ENCODE measurements at places on chromosomes 5 and 9.

DNA sequence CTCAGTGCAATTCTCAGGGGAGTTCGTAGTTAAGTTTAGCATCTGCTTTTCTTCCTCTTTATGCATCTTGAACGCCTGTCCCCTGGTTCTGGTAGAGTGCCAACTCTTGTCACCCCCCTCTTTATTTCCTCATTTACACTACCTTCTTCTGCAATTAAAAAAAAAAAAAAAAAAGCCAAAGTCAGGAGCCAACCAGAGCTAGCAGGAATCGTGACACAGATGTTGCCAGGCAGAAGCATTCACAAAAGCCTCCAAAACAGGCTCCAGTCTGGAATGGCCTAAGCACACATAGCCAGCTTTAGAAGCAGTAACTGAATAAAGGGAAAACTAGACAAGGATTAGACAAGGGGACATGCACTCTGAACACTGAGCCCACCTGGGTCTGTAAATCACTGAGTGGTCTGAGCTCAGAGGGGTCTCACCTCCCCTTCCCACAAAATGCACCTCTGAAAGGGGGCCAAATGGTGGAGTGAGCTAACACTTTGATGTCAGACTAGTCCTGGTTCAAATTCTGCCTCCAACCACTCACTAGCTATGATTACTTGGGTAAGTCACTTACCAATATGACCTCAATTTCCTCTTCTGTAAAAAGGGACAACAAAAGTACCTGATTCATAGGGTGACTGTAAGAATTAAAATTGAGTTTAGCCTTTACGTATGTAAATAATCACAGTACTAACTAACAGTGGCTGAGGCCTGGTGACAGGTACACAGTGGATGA lies 2.0 kb downstream of the CD74 start:
- DNase-seq, result peak; percentile 85

DNA sequence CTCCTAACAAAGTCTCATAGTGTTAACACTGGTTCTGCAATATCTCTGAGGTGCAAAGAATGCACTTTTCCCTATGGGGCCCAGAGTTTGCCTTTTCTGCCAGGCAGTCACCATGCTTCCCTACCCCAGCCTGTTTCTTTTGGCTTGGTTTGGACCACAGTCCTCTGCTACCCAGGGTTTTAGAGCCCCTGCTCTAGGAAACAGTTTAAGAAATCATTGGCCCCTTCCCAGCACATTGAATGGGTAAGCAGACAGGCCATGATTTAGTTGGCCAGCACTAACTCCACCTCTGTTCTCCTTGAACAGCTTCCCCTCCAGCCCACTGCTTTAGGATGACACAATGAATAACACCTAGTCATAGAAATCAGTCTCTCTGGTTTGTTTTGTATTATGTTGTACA lies 73.2 kb downstream of the UBAP1 start:
- DNase-seq, result no peak

DNA sequence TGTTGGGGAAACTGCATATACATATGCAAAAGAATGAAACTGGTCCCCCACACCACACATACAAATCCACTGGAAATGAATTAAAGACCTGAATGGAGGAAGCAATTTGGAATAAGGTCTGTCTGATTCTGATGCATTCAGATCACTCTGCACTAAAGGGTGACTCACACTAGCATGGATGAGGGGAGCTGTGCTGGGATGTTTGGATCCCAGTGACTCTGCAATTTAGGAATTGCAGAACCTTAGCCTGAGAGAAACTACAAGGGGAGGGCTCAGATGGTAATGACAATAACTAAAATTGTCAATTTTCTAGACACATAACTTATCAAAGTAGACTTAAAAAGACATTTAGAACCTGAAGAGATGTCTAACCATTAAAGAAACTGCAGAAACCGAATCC lies 312.0 kb downstream of the CDK5RAP2 start:
- no peak for DNase-seq

DNA sequence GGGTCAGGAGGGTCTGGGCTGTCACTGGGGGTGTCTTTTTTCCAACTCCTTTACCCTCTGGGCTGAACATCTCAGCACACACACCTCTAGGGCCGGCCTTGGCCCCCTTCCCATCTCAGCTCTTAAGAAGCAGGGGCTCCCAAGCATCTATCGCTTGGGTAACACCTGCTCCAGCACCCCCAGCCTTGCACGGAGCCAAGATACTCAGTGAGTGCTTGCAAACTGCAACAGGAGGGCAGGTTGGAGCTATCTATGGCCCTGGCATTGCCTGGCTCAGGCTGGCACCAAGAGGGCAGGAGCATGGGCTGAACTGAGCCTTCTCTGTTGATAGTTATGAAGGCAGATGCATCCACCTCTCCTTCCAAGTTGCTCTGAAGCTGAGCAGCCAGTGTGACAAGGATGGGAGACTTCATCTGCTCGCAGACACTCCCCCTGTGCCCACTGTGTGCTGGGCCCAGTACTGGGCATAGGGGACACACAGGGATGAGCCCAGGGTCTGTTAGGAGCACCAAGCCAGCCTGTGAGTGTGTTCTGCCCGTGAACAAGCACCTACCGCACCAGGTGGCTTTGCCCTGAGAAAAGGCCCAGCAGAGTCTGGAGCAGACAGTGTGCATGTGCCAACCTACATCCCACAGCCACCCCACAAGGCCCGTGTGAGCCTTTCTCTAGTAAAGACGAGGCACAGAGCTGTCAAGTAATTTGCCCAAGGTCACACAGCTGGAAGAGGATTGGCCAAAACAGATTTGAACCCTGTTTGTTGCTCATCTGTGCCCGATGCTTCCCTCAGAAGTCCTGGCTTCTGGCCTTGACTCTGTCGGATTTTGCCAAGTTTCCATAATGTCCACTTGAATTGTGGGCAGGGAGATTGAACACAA lies 58.2 kb downstream of the PHF2 start:
- DNase-seq, result no peak

DNA sequence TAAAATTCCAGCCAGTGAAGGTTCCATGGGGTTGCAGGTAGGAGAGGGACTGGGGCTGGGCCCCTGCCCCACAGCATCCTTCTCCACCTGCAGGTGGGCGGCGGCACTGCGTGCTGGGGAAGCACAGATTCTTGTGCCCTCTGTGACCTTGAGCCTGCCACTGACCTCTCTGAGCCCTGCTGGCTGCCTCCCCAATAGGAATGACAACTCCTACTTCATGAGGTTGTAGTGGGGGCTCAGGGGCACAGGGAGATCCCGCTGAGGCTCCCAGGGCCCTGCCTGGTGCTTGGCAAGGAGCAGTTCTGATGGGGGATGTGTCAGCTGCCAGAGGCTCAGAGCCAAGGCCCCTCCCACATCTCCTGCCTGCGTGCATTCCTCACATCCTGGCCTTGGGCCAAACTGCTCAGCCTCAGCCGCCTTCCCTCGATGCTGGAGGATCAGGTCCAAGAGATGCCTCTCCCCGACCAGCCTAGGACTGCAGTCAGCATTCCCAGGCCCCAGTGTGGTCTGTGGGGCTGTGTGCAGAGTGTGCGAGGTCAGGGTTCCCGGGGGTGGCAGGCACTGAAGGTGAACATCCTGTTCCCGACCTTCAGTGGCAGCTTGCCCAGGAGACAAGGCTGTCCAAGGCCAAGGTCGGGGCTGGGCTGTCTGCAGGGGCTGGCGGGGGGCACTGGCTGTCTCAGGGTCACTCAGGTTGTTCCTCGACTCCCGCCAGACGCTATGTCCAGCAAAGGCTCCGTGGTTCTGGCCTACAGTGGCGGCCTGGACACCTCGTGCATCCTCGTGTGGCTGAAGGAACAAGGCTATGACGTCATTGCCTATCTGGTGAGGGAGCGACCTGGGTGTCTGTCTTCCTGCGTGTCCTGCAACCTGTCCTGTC lies 7.0 kb downstream of the ASS1 start:
- DNase-seq, result peak; percentile 92

GRCh38 chr9:137789295-137789895 lies 88.2 kb upstream of the CACNA1B start:
- DNase-seq, result no peak

- no peak for DNase-seq
Observed at GRCh38 chr5:84249918-84250630, 134.6 kb downstream of the EDIL3 start.

- DNase-seq, result no peak
Observed at GRCh38 chr5:127801751-127802476, 98.7 kb downstream of the CCDC192 start.

- DNase-seq, result no peak
Observed at GRCh38 chr5:168853972-168854371, 274.8 kb upstream of the PANK3 start.

DNA sequence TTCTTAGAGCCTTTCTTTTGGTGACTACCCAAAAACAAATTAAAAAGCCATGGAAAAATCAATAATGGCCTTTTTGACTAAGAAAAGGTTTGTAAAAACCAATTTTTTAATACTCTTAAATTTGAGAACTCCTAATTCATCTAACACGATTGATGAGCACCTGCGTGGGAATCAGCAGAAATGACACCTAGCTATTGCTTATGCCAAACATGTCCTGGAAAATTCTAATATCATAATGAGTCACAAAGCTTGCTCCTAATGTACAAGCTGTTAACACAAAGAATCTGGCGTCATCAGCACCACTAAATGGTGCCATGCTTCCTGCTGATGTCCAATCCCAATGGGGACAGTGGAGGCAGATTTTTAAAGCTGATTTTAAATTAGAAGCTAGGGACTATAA lies 146.2 kb upstream of the LRRTM2 start:
- DNase-seq, result no peak

- DNase-seq, result no peak
Observed at GRCh38 chr5:128579093-128579492, 41.0 kb upstream of the FBN2 start.

GRCh38 chr5:85305766-85306165 lies 921.1 kb upstream of the EDIL3 start:
- DNase-seq, result no peak

DNA sequence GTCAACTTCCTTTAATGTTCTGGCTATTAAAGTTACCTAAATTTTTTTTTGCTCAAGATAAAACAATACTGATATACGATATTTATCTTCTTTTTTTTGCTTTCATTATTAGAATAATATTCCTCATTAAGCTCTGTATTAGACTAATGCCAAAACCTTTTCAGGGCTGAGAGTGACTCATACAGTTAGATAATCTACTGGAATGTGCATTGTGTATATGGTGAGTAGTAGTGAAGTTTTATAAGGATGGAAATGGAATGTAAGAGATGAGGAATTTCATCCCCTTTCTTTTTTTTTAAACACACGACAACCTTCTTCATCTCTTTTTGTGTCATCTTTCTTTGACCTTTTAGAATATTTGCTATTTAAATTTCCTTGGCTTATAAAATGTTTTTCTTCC lies 268.6 kb downstream of the ISL1 start:
- DNase-seq, result no peak
